ENCODE measurements at places on chromosomes 13 and 19.

DNA sequence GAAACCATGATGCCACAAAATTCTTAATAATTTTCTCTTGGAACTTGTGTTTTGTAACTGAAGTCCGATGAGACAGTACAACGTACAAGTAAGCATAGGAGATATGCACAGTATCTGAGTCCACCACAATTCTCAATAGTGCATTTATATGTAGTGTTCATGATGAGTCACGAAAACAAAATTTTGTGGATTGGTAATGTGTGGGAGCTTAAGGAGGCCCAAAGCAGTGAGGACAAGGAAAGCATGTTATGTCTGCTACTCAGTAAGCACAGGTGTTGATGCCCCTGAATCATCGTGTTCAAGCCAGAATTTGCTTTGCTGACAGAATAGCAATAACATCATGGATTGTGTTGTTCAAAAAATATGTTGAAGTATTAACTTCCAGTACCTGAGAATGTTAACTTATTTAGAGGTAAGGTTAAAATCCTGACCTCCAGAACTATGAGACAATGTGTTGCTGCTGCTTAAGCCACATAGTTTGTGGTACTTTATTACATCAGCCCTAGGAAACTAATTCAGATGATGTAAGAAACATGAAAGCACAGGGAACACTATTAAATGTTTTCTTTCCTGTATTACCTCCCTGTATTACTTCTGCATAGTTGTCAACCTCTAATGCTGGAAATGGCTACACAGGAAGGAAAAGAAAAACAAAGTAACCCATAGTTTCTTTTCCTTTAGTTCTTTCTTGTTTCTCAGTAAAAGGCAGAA, 201.3 kb downstream of the SLITRK6 start:
- no peaks in the 10 kb centered on the region for H3K27me3 ChIP-seq
- no peak overlapping the region for H3K27ac ChIP-seq
- H3K36me3 ChIP-seq, result peaks cover 3% of the 10 kb centered on the region
- H3K4me3 ChIP-seq, result no peak overlapping the region
- DNase-seq, result no peak

DNA sequence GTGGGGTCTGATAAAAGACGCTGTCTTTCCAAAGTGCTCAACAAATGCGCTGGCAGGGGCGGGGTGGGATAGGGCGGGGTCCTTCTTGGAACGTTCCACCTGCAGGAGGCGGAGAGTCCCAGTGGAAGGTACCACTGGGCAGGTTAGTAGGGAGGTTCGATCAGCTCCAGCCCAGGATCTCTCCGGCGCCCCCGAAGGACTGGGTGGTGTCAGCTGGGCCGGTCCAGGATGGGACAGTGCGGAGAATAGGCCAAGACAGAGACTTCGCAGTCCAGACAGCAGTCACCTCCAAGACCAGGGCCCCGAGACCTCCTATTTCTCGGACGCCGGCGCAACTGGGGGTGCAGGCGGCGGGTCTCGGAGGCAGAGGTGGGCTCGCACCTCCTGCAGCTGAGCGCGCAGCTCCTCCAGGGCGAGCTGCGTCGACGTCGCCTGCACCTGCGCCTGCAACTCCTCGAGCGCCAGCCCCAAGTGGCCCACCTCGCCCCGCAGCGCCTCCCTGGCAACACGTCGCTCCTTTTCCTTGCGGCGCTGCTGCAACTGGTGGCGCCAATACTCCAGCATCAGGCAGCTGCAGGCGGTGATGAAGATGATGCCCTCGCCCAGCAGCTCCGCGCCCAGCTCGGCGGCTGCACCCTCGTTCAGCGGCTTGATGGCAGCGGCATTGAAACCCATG, 21.6 kb downstream of the VASP start:
- peak; percentile 95 for DNase-seq
- H3K4me1 ChIP-seq, result no peaks in the 10 kb centered on the region
- no peak overlapping the region for H3K27ac ChIP-seq
- peaks cover 49% of the 10 kb centered on the region for H3K36me3 ChIP-seq
- peak overlapping the region; percentile 83 for H3K4me3 ChIP-seq

- DNase-seq, result peak; percentile 64
- peaks cover 5% of the 10 kb centered on the region for H3K4me1 ChIP-seq
- H3K27me3 ChIP-seq, result no peaks in the 10 kb centered on the region
- H3K4me3 ChIP-seq, result peak overlapping the region; percentile 90
Observed at GRCh38 chr13:40668335-40668734, 1.9 kb upstream of the FOXO1 start.

DNA sequence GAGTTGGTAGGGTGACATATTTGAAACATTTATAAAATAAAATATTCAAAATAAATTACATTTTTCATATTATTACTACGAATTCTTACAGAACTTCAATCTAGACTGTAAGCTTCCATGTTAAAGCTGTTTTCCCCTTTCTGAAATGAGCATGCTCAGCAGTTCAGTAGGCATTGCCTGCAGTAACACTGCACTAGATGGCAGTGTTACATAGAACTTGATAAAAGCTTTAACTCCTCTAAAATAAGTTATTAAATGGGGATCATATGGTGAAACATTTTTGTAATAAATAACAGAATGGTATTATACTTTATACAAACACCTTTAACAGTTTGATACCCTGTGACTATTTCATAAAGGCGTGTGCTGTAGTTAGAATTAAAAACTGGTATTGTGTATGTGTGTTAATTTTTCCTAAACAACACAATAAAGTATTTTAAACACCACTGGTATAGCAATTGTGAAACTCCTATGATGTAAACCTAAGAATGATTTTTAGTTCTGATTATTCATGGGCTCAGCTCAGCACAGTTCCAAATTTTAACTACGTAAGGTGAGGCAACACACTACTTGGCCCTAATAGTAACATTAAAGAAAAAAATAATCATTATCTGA, 11.6 kb upstream of the GPR18 start:
- H3K4me3 ChIP-seq, result no peak overlapping the region
- H3K27me3 ChIP-seq, result no peaks in the 10 kb centered on the region
- no peak overlapping the region for H3K27ac ChIP-seq
- no peaks in the 10 kb centered on the region for H3K4me1 ChIP-seq

- no peak for DNase-seq
- H3K27ac ChIP-seq, result no peak overlapping the region
- H3K4me1 ChIP-seq, result peaks cover 6% of the 10 kb centered on the region
Observed at GRCh38 chr13:80336370-80336769, 4.6 kb downstream of the SPRY2 start.

DNA sequence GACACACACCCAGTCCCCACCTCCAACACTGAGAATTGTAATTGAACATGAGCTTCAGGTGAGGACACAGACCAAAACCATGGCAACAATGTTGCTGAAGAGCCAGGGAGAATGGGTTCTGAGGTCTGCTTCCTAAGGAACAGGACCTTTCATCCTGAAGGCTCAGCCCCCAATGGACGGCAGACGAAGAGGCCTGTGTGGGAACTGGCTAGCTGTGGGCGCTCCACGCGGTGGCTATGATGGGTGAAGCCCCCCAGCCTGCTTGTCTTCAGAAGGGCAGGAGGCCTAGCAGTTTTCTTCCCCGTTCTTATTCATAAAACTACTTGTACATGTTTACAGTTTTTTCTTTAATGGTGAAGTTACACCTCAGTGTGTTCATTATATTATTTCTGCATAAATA, 136.1 kb upstream of the SPACA7 start:
- H3K27ac ChIP-seq, result no peak overlapping the region
- H3K27me3 ChIP-seq, result no peaks in the 10 kb centered on the region
- peaks cover 9% of the 10 kb centered on the region for H3K36me3 ChIP-seq
- H3K4me1 ChIP-seq, result no peaks in the 10 kb centered on the region
- no peak overlapping the region for H3K4me3 ChIP-seq

- no peak for DNase-seq
- H3K4me3 ChIP-seq, result no peak overlapping the region
- no peak overlapping the region for H3K27ac ChIP-seq
- no peaks in the 10 kb centered on the region for H3K36me3 ChIP-seq
- H3K4me1 ChIP-seq, result no peaks in the 10 kb centered on the region
Observed at GRCh38 chr13:38993381-38993780, 2.8 kb upstream of the STOML3 start.

DNA sequence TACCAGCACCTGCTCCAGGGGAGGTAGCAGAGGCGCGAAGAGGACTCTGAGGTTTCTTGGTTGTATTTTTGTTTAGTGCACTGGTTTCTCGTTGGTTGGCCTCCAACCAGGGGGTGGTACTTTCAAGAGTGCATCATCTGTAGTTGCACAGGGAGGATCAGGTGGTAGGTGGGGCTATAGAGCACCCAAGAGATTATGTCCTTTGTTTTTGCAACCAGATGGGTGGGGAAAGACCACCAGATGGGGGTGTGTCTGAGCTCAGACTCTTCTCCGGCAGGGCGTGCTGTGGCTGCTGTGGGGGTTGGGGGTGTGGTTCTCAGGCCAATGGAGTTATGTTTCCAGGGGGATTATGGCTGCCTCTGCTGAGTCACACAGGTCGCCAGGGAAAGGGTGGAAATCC, 254.4 kb upstream of the KLF12 start:
- no peak for DNase-seq
- no peak overlapping the region for H3K27ac ChIP-seq
- H3K36me3 ChIP-seq, result peaks cover 6% of the 10 kb centered on the region
- no peaks in the 10 kb centered on the region for H3K27me3 ChIP-seq
- H3K4me1 ChIP-seq, result no peaks in the 10 kb centered on the region

- no peaks in the 10 kb centered on the region for H3K27me3 ChIP-seq
- no peak overlapping the region for H3K27ac ChIP-seq
- no peak for DNase-seq
- H3K4me3 ChIP-seq, result no peak overlapping the region
- no peaks in the 10 kb centered on the region for H3K4me1 ChIP-seq
Observed at GRCh38 chr13:48539550-48539949, 6.7 kb upstream of the RCBTB2 start.

Measured in H9 (cell line).